ENCODE measurements at places on chromosomes 5 and 9. TPM values are rescaled to one million over a fixed set of nuclear protein-coding genes. Genes with fewer than 3 reads are reported as not detected.
A peak's percentile ranks its signal among the peaks of the same experiment; 100 is the strongest.

DNA sequence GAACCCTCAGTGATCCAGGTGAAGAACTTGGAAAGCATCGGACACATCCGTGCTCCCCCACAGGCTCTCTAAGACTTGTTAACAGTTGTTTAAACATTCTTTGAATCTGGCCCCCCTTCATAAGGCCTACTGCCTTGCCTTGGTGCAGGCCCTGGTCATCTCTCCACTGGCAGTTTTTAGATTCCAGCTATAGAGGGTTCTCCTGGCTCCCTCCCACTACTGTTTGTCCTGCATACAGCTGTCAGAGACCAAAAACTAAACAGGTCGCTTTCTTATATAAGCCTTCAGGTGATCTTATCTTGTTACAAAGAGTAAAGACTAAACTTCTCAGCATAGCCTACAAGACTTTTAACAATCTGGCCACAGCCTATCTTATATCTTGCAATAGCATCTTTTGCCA, 32.3 kb downstream of the NRG2 start:
- DNase-seq, result no peak

The C1QTNF3 gene
- 1.7 TPM for total RNA-seq

GRCh38 chr5:39355324-39355723, 9.0 kb downstream of the C9 start:
- DNase-seq, result no peak

- DNase-seq, result peak; percentile 33
These were observed 154.8 kb downstream of the ADAMTS6 start for GRCh38 chr5:65326922-65327321.

The BRD9 gene
- total RNA-seq, result 41.6 TPM

DNA sequence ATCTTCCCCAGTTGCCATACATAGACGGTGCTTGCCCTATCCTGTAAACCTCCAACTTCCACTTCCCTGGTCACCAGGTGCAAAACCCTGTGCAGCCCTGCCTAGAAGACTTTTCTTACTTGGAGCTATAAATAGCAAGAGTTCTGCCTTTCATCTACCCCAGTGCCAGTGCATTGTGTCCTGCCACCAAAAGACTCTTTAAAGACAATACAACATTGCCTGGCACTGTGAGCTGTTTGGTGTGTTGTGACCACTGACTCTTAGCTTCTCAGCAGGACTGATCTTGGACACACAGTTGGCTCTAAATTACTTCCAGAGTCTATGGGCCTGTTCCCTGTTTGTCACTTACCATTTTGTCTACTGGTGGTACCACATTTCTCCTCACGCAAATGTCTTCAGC, 608.1 kb downstream of the CDH9 start:
- DNase-seq, result no peak

DNA sequence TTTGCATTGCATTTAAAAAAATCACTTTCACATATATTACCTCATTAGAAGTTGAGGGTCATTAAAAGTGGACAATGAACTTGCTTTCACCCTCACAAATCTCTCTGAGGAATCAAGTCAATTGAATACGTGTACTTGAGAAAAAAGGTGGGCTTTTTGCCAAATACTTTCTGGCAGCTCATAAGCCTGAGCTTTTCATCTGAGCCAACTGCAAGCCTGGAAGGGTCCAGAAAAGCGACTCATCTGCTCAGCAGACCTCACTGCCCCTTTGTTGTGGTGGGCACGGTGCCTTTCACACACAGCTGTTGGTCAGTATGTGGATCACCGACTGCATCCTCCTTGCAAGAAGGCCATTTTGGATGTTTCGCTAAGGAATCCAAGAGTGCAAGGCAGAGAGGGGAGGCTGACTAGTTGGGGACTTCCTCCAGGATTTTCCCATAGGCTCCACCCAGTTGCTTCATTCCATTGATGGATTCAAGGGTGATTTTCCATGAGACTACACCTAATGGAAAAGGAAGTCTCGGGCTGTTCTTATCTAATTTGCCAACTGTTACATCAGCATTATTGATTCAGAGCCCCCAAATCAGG, 564.7 kb downstream of the PDE4D start:
- peak; percentile 30 for DNase-seq

GRCh38 chr9:34373749-34374148, 2.9 kb downstream of the MYORG start:
- no peak for DNase-seq

DNA sequence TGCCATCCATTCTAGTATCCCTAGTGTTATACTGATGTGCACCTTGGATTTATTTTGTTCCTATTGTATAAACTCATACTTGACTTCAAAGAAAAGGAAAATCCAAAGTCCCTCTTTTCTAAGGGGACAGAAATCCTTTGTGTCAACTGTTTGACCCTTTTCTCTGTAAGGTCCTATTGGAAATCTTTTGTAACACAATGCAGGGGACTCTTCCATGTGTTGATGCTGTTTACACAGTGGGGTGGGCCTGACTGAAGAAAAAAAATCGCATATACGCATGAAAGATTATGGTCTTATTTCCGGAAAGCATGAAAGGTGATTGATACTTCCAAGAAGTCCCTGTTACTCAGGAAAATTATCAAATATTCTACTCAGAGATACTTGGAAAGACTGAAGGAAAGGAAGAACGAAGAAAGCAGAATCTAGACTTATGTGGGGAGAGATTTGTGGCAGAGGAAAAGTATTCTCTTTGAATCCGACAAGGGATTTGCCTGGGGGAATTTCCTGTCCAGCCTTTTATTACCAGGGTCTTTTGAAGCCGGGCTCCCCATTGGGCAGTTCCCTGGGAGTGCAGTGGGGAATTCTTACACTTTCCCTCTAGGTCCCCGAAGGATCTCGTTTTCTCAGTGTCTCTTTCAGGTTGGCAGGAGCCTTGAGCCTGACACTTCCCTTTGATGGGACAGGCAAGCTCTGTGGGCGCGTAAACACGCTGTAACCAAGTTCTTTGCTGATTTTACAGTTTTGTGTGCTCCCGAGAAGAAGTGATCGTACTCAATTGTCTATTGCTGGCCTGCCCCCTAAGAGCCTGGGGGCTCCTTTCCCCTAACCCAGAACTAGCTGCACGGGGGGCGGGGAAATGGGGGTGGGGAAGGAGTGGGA, 779 bp upstream of the VCAN start:
- DNase-seq, result peak; percentile 56

The SLC34A3 gene
- total RNA-seq, result not detected

The NR2F1-AS1 gene
- 3.0 TPM for total RNA-seq

- DNase-seq, result no peak
These were observed 123.2 kb downstream of the FGF18 start for GRCh38 chr5:171542525-171543140.

The FOXE1 gene
- 0.45 TPM for total RNA-seq

DNA sequence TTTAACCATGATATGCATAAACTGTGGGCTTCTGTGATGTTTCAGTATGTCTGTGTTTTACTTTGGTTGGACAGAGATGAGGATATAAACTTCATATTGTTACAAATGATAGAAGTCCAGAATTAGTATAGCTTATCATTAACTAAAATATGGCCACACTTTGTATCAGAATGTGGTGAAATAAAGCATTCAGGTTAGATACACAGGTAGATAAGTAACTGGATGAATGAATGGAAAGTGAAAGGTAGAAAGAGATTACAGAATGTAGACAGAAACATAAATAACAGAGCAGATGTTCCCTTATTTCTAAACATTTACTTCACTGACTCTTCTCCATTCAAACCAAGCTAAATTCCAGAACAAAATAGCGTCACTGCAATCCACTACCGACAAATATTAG, 1033.8 kb downstream of the CDH18 start:
- no peak for DNase-seq

- peak; percentile 72 for DNase-seq
These were observed 85.4 kb downstream of the KCNN2 start for GRCh38 chr5:114447084-114447773.

DNA sequence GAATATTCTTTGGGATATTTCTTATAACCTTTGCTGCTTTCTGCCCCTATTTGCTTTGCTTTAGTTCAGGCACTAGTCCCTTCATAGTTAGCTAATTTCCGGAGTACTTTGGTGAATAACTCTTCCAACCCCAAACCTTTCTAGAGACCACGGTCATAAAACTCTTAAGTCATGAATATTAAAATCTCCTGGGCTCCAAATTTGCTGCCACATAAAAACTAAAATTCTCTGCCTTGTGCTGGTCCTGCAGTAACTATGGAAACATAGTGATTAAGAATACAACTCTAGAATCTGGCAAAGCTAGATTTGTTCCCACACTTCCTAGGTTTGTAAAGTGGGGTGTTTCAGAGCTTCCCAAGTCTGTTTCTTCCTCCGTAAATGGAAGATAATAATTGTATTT, 10.0 kb upstream of the ACTBL2 start:
- no peak for DNase-seq

GRCh38 chr5:98121036-98121936, 652.2 kb upstream of the RGMB start:
- DNase-seq, result peak; percentile 43

DNA sequence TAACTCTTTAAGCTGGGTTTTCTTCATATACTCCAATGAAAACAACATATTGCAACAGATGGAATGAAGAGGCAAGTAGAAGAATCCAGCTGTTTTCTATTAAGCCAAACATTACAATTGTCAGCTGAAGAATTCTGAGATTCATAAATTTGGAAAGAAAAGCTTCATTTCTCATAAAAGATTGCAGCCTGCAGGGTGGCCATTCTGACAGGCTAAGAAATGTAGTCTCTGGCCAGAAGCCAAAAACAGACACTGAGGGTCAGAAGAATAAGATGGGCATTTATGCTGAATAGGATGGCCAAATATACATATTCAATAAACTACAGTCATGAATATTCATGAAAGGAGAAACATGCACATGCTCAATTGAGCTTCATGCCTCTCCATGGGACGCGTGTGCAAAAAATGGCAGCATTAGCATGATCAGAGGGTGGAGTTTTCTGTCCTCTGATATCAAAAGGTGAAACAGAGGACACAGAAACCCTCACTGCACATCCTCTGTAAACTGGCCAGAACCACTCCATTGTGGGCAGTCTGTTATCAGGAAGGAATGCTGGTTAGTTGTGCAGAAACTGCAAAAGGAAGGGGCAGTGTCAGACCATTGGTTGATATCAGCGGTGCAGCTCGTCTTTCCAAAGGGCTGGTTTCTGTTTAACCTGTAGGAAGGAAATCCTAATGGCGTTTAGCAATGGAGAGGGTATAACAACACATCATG, 50.2 kb downstream of the FXN start:
- peak; percentile 22 for DNase-seq
